T-helper 2 cell (primary cell): ENCODE measurements at places on chromosomes 6 and 20.
A peak's percentile ranks its signal among the peaks of the same experiment; 100 is the strongest.

GRCh38 chr6:25990172-25990873 lies 27.7 kb downstream of the TRIM38 start:
- DNase-seq = no peak

- DNase-seq = no peak
These were observed 15.0 kb upstream of the IFNGR1 start for GRCh38 chr6:137233911-137234863.

DNA sequence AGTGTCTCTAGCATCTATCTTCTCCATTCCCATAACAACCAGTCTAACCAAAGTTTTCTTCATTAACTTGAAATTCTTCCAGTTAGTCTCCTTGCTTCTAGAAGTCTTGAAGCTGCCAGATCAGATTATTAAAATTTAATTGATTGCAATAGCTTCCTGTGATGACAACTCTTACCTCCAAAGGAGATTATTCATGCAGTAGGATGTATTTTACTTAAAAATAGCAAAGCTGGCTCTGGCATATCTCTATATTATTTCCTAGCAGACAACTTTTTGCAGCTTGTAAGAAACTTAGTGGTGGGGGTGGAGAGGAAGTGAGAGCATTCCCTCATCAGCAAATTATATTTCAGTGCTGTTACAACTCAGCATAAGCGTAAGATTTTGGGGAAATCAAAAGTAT lies 290.4 kb downstream of the GRIK2 start:
- no peak for DNase-seq

GRCh38 chr20:24651171-24651975 lies 181.9 kb downstream of the SYNDIG1 start:
- DNase-seq = no peak

DNA sequence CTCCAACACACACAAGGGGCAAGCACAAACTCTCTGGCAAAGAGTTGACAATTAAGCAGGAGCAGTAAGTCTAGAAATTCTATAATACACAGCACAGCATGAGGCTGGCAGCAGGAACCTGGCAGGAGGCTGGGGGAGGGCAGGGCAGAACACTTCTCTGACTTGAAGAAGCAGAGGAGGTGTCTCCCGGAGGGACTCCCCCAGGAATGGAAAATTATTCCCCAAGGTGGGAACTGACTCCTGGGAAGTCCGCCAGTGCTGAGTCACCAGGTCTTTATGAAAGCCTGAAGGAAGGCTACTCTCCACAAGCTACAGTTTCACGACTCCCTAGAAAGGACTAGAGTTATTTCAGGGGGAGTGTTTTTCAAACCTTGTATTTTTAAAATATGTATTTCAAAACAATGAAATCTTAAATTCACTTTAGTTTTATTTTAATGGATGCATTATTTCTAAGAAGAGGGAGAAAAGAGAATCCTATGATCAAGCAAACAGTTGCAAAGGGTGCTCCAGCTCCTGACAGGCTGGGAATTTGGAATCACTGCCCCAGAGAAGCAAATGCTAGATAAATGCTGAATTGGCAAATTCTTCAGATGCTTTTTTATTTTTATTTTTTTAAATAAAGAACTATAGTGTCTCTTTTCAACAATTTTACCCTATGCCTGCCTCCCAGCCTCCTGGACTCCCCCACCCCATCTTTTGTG lies 192.8 kb downstream of the LY86 start:
- DNase-seq = no peak

- DNase-seq = no peak
These were observed 293.6 kb upstream of the STXBP5 start for GRCh38 chr6:146910611-146911010.

- no peak for DNase-seq
These were observed 42.5 kb upstream of the NELFCD start for GRCh38 chr20:58938541-58938940.

DNA sequence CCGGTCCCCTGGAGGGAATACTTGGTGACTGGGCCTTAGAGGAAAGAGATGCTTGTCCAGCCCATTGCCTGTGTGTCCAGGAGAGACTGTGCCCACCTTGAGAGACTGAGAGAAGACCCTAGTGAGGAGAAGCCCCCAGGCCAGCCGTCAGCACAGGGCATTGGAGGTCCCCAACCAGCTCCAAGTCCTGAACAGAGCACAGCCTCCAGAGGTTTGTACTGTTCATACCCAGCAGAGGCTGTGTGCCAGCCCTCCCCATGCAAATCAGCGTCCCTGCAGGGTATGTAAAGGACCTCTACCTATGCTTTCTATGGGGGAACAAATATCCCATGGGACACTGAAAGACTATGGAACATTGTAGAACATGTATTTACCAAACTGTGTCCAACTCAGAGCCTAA lies 8.4 kb downstream of the HLA-E start:
- no peak for DNase-seq

GRCh38 chr20:47263465-47264084 lies 92.9 kb downstream of the ZMYND8 start:
- DNase-seq = no peak

- peak; percentile 28 for DNase-seq
These were observed 40.1 kb downstream of the ILRUN start for GRCh38 chr6:34656378-34657036.

DNA sequence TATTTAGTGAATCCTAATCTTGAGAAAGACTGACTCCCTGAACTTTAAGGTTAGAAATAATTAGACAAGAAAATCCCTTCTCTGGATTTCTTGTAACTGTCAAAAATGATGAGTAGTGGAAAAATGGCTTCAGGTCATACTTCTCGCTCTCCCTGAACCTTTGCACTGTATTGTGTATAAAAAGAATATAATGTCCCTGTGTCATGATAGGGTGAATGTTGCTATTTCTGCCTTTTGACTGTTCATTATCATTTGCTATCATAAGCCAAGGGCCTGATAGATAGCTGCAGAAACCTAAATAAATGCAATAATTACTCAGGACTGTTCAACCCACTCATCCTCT lies 39.3 kb downstream of the ALDH8A1 start:
- no peak for DNase-seq

- DNase-seq = peak; percentile 89
These were observed 84.4 kb downstream of the GMPR start for GRCh38 chr6:16322666-16323312.

DNA sequence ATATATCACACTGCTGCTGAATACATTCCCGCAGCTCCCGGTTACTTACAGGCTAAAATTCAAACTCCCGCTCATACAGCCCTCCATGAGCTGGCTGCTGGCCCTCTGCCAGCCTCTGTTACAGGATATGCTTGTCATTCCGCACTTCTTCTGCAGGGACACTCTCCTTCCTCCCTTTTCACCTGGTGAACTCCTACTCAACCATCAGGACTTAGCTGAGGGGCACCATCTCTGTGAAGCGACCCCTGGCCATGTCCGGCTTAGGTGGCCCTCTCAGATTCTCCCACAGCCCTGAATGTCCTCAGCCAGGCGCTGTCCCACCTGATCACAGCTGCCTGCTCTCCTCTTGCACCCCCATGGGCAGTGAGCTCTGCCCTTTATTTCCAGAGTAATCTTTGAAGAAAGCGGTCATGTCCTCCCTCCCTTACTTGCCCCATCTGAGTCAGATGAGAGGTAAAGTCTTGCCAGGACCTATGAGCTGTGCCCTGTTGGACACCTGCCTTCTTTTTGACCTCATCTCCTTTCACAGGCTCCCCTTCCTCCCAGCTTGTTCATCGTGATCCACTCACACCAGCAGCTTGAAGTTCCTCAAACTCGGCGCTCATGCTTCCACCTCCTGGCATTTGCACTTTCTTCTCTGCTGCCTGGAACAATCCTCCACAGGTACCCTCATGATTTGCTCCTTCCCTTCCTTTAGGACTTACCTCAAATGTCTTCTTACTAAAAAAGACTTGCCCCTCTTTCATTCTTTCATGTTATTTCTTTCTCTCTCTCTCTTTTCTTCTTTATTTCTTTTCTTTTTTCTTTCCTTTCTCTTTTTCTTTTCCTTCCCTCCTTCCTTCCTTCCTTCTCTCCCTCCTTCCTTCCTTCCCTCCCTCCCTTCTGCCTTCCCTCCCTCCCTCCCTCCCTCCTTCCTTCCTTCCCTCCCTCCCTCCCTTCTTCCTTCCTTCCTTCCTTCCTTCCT lies 5.6 kb downstream of the CYP24A1 start:
- no peak for DNase-seq

- no peak for DNase-seq
These were observed 74.4 kb downstream of the SMOC2 start for GRCh38 chr6:168515376-168515775.

DNA sequence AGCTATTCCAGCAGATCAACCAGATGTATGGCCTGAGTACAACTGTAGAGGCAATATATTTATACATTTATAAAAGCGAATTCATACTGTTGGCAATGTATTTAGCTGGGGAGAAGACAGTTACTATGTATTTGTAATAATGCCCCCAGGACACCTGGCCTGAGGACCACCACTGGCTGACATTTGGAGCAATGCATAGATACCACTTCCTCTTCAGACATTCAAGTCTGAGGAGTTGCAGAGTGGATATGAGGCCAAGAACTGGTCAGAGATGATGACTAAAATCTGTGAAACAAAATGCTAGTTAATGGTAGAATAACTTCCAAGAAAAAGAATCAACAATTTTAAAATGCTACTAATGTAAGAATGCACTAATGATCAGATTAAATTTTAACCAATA lies 462.3 kb downstream of the CDC5L start:
- no peak for DNase-seq

DNA sequence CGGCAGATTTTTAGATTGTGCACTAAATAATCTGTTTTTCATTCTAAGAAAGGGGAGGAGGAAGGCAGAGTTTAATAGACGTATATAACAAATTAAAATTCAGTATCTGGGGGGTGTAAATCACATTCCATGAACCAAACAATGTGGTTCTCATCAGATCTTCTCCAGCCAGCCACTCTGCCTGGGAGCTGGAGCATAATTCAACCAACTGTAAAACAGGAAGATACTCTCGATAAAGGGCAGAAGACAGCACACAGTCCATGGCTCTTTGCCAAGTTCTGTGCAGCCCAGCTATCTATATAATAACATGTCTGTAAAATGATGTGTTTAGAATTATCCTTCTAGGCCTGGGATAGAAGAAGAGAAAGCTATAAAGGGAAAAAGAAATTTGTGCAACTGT lies 289.9 kb upstream of the ZFP64 start:
- no peak for DNase-seq

GRCh38 chr6:17442196-17442595 lies 48.8 kb downstream of the CAP2 start:
- no peak for DNase-seq

DNA sequence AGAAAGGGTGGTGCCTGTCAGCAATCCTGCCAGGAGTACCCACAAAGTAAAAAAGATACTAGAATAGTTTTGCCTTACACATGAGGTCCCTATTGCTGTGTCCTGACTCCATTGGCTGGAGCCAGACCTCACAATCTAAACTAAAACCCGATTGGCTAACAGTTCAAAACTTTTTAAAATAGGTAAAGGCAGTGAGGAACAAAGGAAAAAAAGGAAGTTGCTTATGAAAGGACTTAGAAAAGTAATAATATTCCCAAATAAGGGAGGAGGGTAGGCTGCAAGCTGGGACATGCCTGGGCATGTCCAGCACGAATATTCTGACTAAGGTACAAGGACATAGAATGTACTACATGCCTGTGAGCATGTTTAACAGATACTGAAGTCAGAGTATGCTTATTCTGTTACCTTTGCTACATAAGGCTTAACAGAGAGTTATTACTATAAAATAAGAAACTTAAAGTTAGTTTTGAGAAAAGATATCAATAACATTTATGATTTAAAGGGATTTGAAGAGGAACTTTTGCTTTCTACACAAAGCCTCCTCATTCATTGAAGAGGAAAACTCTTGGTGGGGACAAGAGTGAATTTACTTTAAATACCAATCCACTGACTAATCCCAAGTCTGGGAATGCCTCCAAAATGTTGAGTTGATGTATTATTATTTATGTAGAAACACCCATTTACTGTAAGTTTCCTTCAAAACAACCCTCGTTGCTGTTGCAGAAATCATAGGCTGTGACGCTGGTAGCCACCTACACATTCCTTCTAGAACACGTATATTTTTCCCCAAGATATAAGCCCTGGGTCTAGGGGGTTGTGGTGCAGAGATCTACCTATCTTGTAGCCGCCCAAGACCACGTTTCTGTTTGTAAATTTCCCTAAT lies 8.2 kb upstream of the MTHFD1L start:
- no peak for DNase-seq

DNA sequence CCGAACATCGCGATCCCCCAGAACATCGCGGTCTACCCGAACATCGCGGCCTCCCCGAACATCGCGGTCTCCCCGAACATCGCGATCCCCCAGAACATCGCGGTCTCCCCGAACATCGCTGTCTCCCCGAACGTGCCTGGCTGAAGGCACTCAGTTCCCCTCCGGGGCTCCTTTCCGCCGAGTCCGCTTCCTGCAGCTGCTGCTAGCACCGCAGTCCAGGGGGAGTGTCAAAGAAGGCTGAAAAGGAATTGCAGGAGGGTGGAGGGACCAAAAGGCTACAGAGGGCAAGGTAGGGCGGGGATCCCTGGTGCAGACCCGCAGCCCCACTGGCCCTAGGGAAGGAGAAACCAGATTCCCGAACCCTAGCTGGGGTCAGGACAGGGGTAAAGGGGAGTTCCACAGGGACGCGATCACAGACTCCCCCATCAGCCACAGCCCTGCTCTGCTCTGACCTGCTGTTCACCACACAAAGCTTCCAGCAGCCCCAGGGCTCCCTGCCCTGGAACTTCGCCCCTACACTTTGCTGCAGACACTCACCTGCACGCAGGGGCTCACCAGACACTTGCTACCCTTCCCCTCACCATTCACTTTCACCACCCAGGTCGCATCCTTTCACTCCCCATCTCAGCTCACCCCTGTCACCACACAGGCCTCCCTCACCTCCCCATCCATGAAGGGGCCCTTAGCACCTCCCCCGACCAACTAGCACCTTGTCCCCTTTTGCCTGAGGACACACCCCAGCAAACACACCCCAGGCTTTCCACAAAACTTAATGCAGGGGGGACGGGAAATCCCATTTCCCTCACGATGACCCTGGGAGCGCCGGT lies 1.7 kb downstream of the ULBP1 start:
- no peak for DNase-seq

DNA sequence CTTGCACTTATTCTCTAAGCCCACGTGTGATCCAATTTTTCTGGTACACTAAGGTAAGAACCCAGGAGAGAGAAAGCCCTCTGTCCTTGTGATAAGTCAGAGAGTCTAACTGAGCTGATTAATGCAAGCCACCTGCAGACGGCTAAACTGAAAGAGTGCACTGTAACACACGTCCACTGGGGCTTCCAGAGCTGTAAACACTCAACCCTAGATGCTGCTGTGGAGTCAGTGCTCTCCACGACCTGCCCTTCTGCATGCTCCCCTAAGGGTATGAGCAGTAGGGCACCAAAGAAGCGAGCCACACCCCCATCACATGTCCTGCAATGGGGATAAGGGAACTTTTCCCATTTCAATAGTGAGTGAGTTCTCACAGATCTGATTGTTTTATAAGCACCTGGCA lies 55.7 kb downstream of the TXLNB start:
- no peak for DNase-seq

GRCh38 chr6:155402656-155403304 lies 52.9 kb downstream of the NOX3 start:
- DNase-seq = no peak

GRCh38 chr6:147881432-147881831 lies 372.9 kb downstream of the SAMD5 start:
- DNase-seq = no peak

- no peak for DNase-seq
These were observed 59.7 kb upstream of the SNX9 start for GRCh38 chr6:157763129-157763903.
